Activated CD4-positive, alpha-beta T cell treated with anti-CD3 and anti-CD28 coated beads, Interleukin-2, amount 10 ng/mL, durations not matched to agents 7 days and 5 days (primary cell): ENCODE measurements at places on chromosomes 16 and 17. TPM values are rescaled to one million over a fixed set of nuclear protein-coding genes. Genes with fewer than 3 reads are reported as not detected.
A peak's percentile ranks its signal among the peaks of the same experiment; 100 is the strongest.

GRCh38 chr16:84361546-84361945, 6.8 kb upstream of the ATP2C2 start:
- H3K4me3 ChIP-seq = no peak overlapping the region
- no peak for DNase-seq
- H3K27me3 ChIP-seq = peaks cover 15% of the 10 kb centered on the region
- H3K4me1 ChIP-seq = peaks cover 30% of the 10 kb centered on the region

DNA sequence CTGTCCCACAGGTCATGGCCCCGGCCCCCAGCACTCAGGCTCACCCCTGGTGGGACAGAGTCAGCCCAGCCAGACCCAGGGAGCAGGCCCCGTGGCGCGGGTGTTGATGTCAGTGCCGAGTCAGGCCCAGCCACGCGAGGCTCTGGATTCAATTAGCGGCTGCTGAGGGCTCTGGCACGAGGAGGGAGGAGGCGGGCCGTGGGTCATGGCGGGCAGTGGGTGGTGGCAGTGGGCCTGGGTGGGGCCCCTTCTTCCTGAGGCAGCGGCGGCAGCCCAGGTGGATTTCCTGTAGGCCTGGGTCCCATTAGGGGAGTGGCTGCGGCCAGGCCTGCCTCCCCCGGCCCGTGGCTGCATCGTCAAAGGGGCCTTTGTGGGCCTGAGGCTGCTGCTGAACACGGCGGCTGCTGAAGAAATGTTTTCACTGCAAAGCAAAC, 12.9 kb downstream of the VASN start:
- DNase-seq = no peak
- no peak overlapping the region for H3K4me3 ChIP-seq
- H3K4me1 ChIP-seq = peaks cover 2% of the 10 kb centered on the region
- no peak overlapping the region for H3K27ac ChIP-seq

- no peak overlapping the region for H3K4me3 ChIP-seq
- DNase-seq = no peak
- peaks cover 31% of the 10 kb centered on the region for H3K4me1 ChIP-seq
- H3K27ac ChIP-seq = no peak overlapping the region
- H3K27me3 ChIP-seq = no peaks in the 10 kb centered on the region
- H3K36me3 ChIP-seq = peaks cover 57% of the 10 kb centered on the region
Observed at GRCh38 chr16:69448470-69449193, 24.2 kb downstream of the CYB5B start.

CLEC10A gene
- total RNA-seq = not detected

DNA sequence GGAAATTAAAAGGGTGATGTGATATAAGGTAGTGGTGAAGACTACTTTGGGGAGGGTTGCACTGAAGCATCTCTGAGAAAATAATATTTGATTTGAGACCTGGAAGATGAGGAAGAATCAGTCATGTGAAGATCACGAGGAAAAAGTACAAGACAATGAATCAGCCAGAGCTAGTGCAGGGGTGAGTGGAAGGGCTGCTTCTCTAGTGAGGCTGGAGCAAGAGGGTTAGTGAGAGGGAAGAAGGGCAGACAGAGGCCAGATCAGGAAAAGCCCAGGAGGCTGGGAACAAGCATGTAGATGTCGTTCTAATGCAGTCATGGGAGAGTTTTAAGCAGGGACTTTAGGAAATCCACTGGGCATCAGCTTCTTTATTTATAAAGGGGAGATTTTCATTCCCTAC, 504.2 kb upstream of the SALL1 start:
- H3K27ac ChIP-seq = no peak overlapping the region
- no peak overlapping the region for H3K4me3 ChIP-seq
- DNase-seq = no peak
- H3K27me3 ChIP-seq = no peaks in the 10 kb centered on the region

GRCh38 chr17:31002047-31002446, 31.2 kb downstream of the RNF135 start:
- peaks cover 3% of the 10 kb centered on the region for H3K4me1 ChIP-seq
- no peak for DNase-seq
- peaks cover 12% of the 10 kb centered on the region for H3K36me3 ChIP-seq
- no peak overlapping the region for H3K27ac ChIP-seq
- H3K27me3 ChIP-seq = peaks cover 2% of the 10 kb centered on the region

DNA sequence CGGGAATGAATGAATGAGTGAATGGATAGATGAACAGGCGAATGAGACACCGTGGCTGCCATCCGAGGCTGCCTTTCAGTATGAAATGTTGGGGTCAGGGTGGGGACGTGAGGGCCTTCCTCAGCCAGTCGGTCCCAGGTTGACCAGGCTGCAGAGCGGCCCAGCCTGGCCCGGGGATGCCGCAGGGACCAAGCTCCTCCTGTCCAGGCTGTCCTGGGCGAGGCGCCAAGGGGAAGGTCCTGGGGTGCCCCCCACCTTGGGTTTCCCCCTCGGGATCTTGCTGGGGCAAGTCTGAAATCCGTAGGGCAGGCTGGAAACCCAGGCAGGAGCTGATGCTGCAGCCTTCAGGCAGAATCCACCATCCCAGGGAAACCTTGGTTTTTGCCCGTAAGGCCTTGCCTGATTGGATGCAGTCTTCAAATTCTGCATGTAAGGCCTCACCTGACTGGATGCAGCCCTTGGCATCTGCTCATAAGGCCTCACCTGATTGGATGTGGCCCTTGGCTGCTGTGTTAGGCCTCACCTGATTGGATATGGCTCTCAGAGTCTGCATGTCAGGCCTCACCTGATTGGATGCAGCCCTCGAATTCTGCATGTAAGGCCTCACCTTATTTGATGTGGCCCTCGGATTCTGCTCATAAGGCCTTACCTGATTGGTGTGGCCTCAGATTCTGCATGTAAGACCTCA, 61.7 kb upstream of the ZNF469 start:
- H3K27ac ChIP-seq = no peak overlapping the region
- no peaks in the 10 kb centered on the region for H3K27me3 ChIP-seq
- H3K36me3 ChIP-seq = no peaks in the 10 kb centered on the region
- H3K4me1 ChIP-seq = no peaks in the 10 kb centered on the region
- no peak for DNase-seq

- H3K27me3 ChIP-seq = no peaks in the 10 kb centered on the region
- H3K4me1 ChIP-seq = peaks cover 10% of the 10 kb centered on the region
Observed at GRCh38 chr17:82561429-82562035, 42.0 kb downstream of the FOXK2 start.

GRCh38 chr17:79654350-79654959, 43.6 kb upstream of the RBFOX3 start:
- no peak overlapping the region for H3K4me3 ChIP-seq
- no peaks in the 10 kb centered on the region for H3K4me1 ChIP-seq
- H3K36me3 ChIP-seq = no peaks in the 10 kb centered on the region
- no peak for DNase-seq
- H3K27ac ChIP-seq = no peak overlapping the region

GRCh38 chr17:68305142-68305541, 13.8 kb downstream of the ARSG start:
- H3K36me3 ChIP-seq = peaks cover 16% of the 10 kb centered on the region
- no peak for DNase-seq
- peaks cover 39% of the 10 kb centered on the region for H3K4me1 ChIP-seq
- no peak overlapping the region for H3K4me3 ChIP-seq

DNA sequence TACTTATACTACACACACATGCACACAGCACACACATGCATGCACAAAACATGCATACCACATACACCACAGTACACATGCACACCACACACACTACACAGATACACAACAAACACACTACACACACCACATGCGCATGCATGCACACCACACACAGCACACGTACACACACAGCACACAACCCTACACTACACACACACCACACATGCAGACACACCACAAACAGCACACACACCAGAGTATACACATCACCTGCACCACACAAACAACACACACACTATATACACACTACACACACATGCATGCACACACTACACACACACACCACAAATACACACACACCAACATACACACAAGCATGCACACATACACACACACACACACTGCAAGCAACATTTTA, 166.8 kb downstream of the AHSP start:
- H3K27me3 ChIP-seq = no peaks in the 10 kb centered on the region
- DNase-seq = no peak
- no peak overlapping the region for H3K27ac ChIP-seq
- H3K4me1 ChIP-seq = peaks cover 9% of the 10 kb centered on the region
- no peak overlapping the region for H3K4me3 ChIP-seq

DNA sequence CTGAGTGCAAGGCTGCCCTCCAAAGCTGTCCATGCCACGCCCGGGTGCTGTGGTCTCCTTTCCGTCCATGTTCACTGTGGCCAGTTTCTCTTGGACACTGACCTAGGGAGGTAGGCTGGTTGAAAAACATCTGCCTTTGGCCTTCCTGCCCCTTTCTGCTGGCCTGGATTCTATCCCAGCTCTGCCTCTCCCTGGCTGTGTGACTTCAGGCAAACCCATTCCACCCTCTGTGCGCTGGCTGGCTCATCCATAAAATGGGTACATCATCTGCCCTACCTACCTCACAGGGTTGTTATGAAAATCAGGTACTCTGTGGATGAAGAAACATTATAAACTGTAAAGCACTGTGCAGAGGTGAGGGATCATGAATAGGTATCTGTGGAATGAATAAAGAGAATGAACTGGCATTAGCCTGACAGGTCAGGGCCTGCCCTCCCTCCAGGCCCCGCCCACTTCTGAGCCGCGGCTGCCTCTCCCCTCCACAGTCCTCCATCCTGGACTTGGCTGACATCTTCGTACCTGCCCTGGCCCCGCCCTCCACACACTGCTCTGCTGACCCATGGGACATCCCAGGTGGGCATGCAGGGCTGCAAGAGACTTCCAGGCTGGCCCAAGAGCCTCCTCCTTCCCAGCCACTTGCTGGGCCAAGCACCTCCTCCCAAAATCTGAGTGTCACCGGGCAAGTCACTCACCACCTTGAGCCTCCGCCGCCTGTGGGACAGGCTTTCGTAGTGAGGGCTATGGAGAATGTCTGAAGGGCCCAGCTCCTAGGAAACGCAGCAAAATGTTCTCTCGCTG, 7.0 kb upstream of the SPATA20 start:
- H3K27me3 ChIP-seq = peaks cover 12% of the 10 kb centered on the region
- peaks cover 15% of the 10 kb centered on the region for H3K4me1 ChIP-seq
- DNase-seq = no peak
- no peaks in the 10 kb centered on the region for H3K36me3 ChIP-seq

- DNase-seq = no peak
- no peaks in the 10 kb centered on the region for H3K27me3 ChIP-seq
- H3K36me3 ChIP-seq = peaks cover 66% of the 10 kb centered on the region
- peaks cover 56% of the 10 kb centered on the region for H3K4me1 ChIP-seq
- no peak overlapping the region for H3K27ac ChIP-seq
Observed at GRCh38 chr16:66563574-66564334, 2.5 kb upstream of the CMTM1 start.

GRCh38 chr17:68291836-68292688, 767 bp downstream of the ARSG start:
- H3K4me1 ChIP-seq = peaks cover 67% of the 10 kb centered on the region
- H3K27ac ChIP-seq = peak overlapping the region; percentile 93
- peak overlapping the region; percentile 76 for H3K4me3 ChIP-seq
- no peaks in the 10 kb centered on the region for H3K27me3 ChIP-seq
- peak; percentile 95 for DNase-seq

CD300H gene
- total RNA-seq = not detected

DNA sequence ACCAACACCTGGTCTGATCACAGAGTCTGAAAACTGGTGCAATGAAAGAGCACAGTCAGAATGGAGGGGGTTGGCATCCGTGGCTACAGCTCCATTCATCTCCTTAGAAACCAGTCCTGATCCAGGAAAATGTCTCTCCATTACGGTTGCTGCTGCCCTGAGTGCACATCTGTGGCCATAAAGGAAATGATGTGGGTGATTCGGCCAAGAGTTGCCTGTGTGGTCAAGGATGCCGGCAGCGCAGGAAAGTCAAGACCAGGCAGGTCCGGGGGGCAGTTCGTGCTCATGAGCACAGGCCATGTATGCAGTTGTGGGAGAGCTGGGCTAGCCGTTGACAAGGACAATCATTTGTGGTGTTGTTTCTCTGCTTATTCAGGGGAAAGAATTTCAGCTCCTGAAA, 5.9 kb downstream of the XAF1 start:
- no peak overlapping the region for H3K27ac ChIP-seq
- peaks cover 71% of the 10 kb centered on the region for H3K4me1 ChIP-seq
- no peaks in the 10 kb centered on the region for H3K27me3 ChIP-seq
- no peak overlapping the region for H3K4me3 ChIP-seq
- H3K36me3 ChIP-seq = peaks cover 98% of the 10 kb centered on the region

MAPK7 gene
- 46.5 TPM for total RNA-seq

USP6 gene
- 0.06 TPM for total RNA-seq

GRCh38 chr16:25158401-25158800, 46.9 kb downstream of the LCMT1 start:
- H3K4me1 ChIP-seq = peaks cover 14% of the 10 kb centered on the region
- no peak for DNase-seq
- no peak overlapping the region for H3K4me3 ChIP-seq
- H3K27me3 ChIP-seq = no peaks in the 10 kb centered on the region

- no peak for DNase-seq
- no peak overlapping the region for H3K4me3 ChIP-seq
- no peak overlapping the region for H3K27ac ChIP-seq
- no peaks in the 10 kb centered on the region for H3K36me3 ChIP-seq
- peaks cover 3% of the 10 kb centered on the region for H3K4me1 ChIP-seq
- H3K27me3 ChIP-seq = no peaks in the 10 kb centered on the region
Observed at GRCh38 chr16:46982335-46982734, 8.9 kb upstream of the DNAJA2 start.

DNA sequence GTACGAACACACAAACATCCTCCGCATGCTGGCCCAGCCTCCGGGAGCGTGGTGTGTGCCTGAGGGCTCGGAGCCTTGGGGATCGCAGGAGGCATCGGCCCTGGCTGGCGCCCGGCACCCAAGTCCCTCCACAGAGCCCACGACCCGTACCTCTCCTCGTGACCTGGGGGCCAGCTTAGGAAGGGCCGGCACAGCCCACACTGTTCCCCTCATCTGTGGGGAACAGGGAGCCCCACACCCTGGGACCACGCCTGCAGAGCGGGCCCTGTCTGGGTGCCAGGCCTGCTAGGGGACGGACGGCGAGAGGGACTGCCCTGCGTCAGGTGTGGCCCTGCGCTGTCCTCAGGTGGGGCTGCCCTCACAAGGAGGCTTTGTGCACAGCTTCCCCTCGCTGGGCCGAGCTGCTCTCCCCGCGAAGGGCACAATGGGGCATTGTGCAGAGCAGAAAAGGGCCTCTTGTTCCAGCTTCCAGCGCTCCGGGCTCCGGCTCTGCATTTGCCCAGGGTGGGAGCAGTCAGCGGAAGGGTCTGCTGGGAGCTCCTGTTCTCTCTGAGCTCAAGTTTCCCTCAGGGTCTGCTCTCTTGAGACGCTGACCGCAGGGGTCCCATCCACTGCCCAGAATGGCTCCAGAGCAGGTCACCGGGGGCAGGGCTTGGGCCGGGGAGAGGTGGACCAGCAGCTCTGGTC, 1.7 kb upstream of the LMF1 start:
- no peak overlapping the region for H3K27ac ChIP-seq
- DNase-seq = no peak
- H3K27me3 ChIP-seq = peaks cover 5% of the 10 kb centered on the region
- H3K4me1 ChIP-seq = peaks cover 18% of the 10 kb centered on the region
- no peak overlapping the region for H3K4me3 ChIP-seq
- no peaks in the 10 kb centered on the region for H3K36me3 ChIP-seq

- H3K36me3 ChIP-seq = no peaks in the 10 kb centered on the region
- no peak overlapping the region for H3K27ac ChIP-seq
- no peaks in the 10 kb centered on the region for H3K4me1 ChIP-seq
- H3K27me3 ChIP-seq = no peaks in the 10 kb centered on the region
- peak; percentile 1 for DNase-seq
- H3K4me3 ChIP-seq = no peak overlapping the region
Observed at GRCh38 chr17:259341-259976, 78.0 kb upstream of the DOC2B start.

ELOB gene
- total RNA-seq = 224 TPM

- no peak overlapping the region for H3K4me3 ChIP-seq
- H3K4me1 ChIP-seq = peaks cover 16% of the 10 kb centered on the region
- H3K36me3 ChIP-seq = no peaks in the 10 kb centered on the region
- H3K27me3 ChIP-seq = no peaks in the 10 kb centered on the region
Observed at GRCh38 chr17:82965371-82965770, 114.0 kb upstream of the METRNL start.

- H3K4me3 ChIP-seq = no peak overlapping the region
- peaks cover 64% of the 10 kb centered on the region for H3K27me3 ChIP-seq
- no peak overlapping the region for H3K27ac ChIP-seq
Observed at GRCh38 chr17:48497103-48497502, 33.7 kb downstream of the HOXB1 start.
